ENCODE measurements at places on chromosomes 16 and 17.
A peak's percentile ranks its signal among the peaks of the same experiment; 100 is the strongest.

DNA sequence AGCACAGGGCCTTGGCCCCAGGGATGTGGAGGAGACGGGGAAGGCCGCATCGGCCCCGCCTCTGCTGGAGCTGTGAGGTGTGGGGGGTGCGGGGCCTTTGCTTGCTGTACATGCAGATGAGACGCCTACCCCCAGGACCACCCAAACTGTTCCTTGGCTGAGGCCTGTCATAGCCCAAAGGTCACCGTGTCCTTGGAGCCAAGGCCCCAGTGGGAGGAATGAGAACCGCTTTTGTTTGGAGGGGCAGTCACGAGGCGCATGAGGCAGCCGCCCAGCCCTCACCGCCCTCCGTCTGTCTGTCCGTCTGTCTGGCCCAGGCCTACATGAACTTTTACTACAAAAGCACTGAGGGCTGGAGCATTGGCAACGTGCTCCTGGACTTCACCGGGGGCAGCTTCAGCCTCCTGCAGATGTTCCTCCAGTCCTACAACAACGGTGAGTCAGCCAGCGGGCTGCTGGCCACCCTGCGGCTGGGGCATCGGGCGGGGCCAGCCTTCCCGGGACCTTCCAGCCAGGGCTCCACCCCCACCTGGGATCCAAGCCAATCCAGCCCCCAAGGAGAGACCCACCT lies 8.8 kb downstream of the TAX1BP3 start:
- no peak overlapping the region for H3K27ac ChIP-seq
- H3K36me3 ChIP-seq = no peaks in the 10 kb centered on the region
- DNase-seq = no peak
- no peaks in the 10 kb centered on the region for H3K27me3 ChIP-seq

- H3K4me3 ChIP-seq = peak overlapping the region; percentile 76
- H3K27ac ChIP-seq = no peak overlapping the region
- no peaks in the 10 kb centered on the region for H3K36me3 ChIP-seq
- peaks cover 18% of the 10 kb centered on the region for H3K4me1 ChIP-seq
Measured at GRCh38 chr16:11674818-11675560, 6.7 kb downstream of the SNN start.

- peaks cover 4% of the 10 kb centered on the region for H3K4me1 ChIP-seq
- H3K36me3 ChIP-seq = no peaks in the 10 kb centered on the region
- no peak overlapping the region for H3K4me3 ChIP-seq
- H3K27ac ChIP-seq = no peak overlapping the region
- peaks cover 4% of the 10 kb centered on the region for H3K27me3 ChIP-seq
Measured at GRCh38 chr16:66211651-66212050, 154.8 kb upstream of the CDH5 start.

- peaks cover 1% of the 10 kb centered on the region for H3K27me3 ChIP-seq
- H3K4me1 ChIP-seq = peaks cover 26% of the 10 kb centered on the region
- DNase-seq = no peak
- no peaks in the 10 kb centered on the region for H3K36me3 ChIP-seq
- H3K4me3 ChIP-seq = no peak overlapping the region
- no peak overlapping the region for H3K27ac ChIP-seq
Measured at GRCh38 chr17:74442670-74443515, 11.0 kb downstream of the GPRC5C start.

DNA sequence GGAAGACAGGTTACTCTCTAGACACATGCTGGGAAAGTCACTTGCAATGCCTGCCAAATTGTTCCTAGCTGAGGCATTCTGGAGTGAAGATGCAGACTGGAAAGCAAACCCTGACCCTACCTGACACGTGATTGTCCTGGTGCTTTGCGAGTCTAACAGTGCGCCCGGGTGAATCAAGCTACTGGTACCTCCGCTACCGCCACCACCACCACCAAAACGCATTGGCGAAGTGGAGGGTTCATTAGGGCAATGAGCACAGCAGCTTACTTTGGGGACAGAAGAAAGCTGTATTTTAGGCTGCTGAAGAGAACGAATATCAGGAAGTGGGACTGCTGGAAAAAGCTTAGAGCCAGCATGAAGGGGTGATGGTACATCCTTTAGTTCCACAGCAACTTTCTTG lies 7.0 kb downstream of the MARF1 start:
- no peak overlapping the region for H3K27ac ChIP-seq
- no peak overlapping the region for H3K4me3 ChIP-seq
- DNase-seq = no peak

- H3K27ac ChIP-seq = no peak overlapping the region
- no peaks in the 10 kb centered on the region for H3K27me3 ChIP-seq
- H3K36me3 ChIP-seq = peaks cover under 1% of the 10 kb centered on the region
- DNase-seq = no peak
- H3K4me1 ChIP-seq = peaks cover 4% of the 10 kb centered on the region
- no peak overlapping the region for H3K4me3 ChIP-seq
Measured at GRCh38 chr17:13003454-13003851, 14.4 kb downstream of the ELAC2 start.

DNA sequence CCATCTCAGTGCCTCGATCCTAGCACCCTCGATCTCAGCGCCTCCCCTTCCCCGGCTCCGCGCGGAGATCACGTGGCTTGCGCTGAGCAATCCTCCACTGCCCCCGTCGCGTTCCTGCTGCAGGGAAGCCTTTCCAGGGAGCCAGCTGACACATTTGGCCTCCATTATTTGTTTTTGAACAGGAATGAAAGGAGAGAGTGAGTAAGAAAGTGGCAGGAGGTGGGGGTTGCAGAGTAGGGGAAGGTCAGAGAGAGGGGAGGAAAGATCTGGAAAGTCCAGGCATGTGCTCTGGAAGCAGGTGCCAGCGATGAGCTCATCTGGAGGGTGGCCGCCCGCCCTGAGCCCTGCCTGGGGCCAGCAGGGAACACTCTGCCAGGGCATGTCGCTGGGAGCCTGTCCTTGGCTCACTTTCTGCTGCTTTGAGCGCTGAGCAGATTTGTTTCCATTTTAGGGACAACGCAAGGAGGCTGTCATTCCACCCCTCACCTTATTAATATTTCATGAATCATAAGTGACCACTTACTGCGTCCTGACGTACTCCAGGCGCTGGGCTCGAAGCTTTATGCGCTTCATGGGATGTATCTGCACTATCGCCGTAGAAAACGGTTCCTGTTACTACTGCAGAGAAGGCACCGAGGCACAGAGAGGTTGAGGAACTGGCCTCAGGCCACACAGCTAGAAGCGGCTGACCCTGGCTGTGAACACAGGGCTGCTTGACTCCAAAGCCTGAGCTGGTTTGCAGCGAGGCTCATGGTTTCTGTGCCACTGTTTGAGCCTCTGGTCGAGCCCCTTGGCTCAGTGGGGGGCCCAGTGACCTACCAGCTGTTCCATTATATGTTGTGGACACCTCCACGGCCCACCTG lies 283.1 kb downstream of the SEC14L1 start:
- H3K4me1 ChIP-seq = peaks cover 66% of the 10 kb centered on the region
- peak overlapping the region; percentile 68 for H3K27ac ChIP-seq
- no peaks in the 10 kb centered on the region for H3K36me3 ChIP-seq
- no peaks in the 10 kb centered on the region for H3K27me3 ChIP-seq

- H3K36me3 ChIP-seq = no peaks in the 10 kb centered on the region
- no peak overlapping the region for H3K4me3 ChIP-seq
- H3K27me3 ChIP-seq = no peaks in the 10 kb centered on the region
Measured at GRCh38 chr16:1458336-1458976, 14.1 kb upstream of the CCDC154 start.

GRCh38 chr17:77444628-77444983 lies 303.8 kb downstream of the SEC14L1 start:
- H3K4me1 ChIP-seq = peaks cover 78% of the 10 kb centered on the region
- H3K4me3 ChIP-seq = peak overlapping the region; percentile 66
- peaks cover 5% of the 10 kb centered on the region for H3K36me3 ChIP-seq
- no peak for DNase-seq

GRCh38 chr17:40018211-40019121 lies 3.2 kb downstream of the CSF3 start:
- H3K4me3 ChIP-seq = no peak overlapping the region
- peaks cover 3% of the 10 kb centered on the region for H3K27me3 ChIP-seq
- H3K27ac ChIP-seq = peak overlapping the region; percentile 85

DNA sequence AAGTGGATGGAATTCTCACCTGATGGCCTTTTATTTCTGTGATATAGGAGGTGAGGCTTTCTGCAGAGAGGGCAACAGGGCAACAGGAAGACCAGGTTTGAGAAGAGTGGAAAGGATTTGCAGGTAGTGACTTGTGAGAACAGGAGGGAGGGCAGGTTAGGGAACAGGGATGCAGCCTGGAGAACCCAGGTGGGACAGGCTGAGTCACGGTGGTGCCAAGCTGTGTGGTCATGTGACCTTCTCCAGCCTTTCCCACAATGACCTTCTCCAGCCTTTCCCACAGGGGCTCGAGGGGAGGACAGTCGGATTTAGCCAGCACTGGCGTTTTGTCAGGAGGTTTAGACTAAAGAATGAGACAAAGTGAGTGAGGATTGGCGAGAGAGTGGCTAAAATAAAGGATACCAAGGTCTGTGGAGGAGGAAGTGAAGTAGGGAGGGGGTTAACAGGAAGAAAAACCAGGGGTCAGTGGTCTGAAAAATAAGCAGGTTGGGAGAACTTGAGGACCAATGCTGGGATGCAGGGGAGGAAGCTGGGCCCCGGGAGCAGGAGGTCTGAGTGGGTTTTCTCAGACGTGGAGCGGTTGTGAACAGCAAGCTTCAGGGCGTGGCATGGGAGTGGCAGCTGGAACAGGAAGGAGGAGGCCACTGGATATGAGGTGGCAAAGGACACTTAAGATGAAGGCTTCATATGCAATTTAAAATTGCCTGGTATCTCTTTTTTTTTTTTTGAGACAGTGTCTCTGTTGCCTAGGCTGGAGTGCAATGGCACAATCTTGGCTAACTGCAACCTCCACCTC lies 37.7 kb downstream of the DNAH2 start:
- no peak overlapping the region for H3K4me3 ChIP-seq
- no peaks in the 10 kb centered on the region for H3K36me3 ChIP-seq
- DNase-seq = no peak
- no peak overlapping the region for H3K27ac ChIP-seq
- H3K4me1 ChIP-seq = peaks cover 2% of the 10 kb centered on the region

DNA sequence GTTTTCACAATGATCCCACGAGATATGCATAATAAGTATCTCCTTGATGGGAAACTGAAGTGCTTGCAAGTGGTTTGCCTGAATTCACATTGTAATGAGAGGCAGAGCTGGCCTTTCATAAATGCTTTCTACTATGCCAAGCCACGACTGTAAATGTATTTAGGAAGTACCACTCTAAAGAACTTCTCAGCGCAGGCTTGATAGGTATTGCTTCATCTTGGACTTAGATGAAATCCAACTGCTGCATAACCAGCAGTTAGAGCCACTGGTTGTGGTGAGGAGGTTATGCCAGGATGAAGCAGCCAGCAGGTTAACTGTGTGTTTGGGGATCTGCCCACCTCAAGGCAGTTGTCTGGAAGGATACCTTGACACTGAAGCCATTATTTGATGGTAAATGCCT lies 26.8 kb downstream of the MARCHF10 start:
- no peak overlapping the region for H3K27ac ChIP-seq
- H3K4me1 ChIP-seq = peaks cover 23% of the 10 kb centered on the region
- H3K36me3 ChIP-seq = peaks cover 5% of the 10 kb centered on the region
- no peaks in the 10 kb centered on the region for H3K27me3 ChIP-seq
- DNase-seq = no peak

GRCh38 chr17:10614536-10615155 lies 42.5 kb downstream of the MYH3 start:
- H3K36me3 ChIP-seq = no peaks in the 10 kb centered on the region
- peaks cover 5% of the 10 kb centered on the region for H3K4me1 ChIP-seq
- no peak overlapping the region for H3K4me3 ChIP-seq
- DNase-seq = peak; percentile 69

DNA sequence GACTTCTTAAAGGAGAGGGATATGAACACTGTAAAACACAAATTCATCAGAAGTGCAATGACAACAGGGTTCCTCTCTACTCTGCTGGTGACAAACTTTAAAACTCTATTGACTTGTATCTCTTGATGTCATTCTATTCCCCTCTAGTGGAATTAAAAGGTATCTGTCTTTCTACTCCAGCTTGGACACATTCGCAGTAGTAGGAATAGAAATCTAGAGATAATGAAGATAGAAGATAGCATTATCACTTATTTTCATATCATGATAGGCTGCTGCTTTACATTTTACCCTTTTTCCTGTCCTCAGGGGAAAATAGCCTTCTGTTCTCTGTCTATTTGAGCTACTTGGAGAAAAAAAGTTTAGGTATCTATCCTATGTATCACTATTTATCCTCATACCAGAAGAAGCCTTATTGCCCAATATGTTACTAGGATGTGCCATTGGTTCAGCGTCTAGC lies 209.6 kb upstream of the CACNG5 start:
- DNase-seq = no peak
- no peak overlapping the region for H3K27ac ChIP-seq
- no peaks in the 10 kb centered on the region for H3K27me3 ChIP-seq
- H3K4me3 ChIP-seq = no peak overlapping the region
- peaks cover 3% of the 10 kb centered on the region for H3K36me3 ChIP-seq
